NCI-H1417 (cell line): ENCODE measurements at places on chromosomes 2 and 18.

DNA sequence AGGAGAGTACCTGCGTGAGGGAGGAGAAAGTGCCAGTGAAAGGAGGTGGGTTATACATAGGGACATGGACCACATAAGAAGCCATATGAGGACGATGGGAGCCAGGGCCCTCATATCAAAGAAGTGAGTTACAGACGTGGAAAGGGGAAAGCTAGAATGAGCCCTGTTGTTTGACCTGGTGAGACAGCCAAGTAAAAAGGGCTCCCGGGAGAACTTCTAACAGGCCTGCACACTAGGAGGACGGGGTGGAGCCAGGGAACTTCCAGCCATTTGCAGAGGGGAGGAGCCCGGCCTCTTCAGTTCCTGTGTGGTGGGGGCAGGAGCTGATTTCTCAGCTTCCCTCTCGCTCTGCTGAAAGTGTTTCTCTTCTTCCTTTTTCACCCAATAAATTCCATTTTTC, 84.1 kb upstream of the SLC66A3 start:
- no peak for DNase-seq

GRCh38 chr2:42026272-42026671, 21.5 kb upstream of the PKDCC start:
- DNase-seq, result no peak

DNA sequence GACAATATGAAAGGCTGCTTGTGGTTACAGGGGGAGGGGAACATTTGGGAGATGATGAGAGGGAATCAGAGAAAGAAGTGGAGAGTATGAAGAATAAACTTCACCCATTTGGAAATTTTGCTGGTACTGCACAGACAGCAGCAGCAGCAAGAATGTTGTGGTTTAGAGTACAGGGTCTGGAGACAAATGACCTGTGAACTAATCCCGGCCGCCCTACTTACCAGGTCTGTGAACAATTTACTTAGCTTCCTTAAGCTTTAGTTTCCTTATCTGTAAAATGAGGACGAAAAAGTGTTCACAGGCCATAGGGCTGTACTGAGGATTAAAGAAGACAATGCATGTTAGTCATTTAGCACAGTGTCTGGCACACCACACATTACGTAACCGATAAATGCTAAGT, 685.4 kb upstream of the CELF4 start:
- DNase-seq, result no peak

DNA sequence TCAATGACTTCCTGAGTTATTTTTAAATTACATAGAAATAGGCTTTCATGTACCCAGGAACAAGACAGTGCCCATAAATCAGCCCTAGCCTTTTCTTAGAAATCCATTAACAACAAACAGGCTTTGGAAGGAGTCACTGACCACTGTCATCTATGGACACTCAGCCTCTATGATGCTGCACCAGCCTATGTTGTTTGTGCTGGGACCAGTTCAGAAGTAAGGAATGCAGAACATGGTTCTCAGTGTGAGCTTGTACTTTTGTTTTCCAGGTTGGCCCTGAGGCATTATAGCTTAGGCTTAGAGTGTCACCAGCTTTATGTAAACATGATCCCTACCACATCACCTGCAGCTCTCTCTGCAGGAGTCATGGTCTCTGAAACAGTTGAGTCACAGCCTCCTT, 335.7 kb upstream of the CDH7 start:
- peak; percentile 66 for DNase-seq

DNA sequence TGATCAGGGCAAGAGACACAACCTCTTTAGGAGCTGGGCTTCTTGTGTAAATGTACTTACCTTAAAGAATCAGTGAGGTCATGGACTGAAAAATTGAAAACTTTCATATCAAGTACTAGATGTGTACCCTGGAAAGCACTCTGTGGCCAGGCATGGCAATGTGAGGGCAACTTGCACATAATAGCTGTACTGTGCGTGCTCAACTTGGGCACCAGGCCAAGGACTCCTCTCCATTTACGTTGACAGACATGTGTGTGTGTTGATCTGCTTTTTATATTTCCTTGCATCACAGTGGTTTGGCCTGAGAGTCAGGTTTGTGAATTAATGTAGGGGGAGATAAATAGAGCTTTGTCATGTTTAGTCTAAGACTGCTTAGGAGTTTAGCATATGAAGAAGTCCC, 669.5 kb upstream of the REG3G start:
- no peak for DNase-seq

DNA sequence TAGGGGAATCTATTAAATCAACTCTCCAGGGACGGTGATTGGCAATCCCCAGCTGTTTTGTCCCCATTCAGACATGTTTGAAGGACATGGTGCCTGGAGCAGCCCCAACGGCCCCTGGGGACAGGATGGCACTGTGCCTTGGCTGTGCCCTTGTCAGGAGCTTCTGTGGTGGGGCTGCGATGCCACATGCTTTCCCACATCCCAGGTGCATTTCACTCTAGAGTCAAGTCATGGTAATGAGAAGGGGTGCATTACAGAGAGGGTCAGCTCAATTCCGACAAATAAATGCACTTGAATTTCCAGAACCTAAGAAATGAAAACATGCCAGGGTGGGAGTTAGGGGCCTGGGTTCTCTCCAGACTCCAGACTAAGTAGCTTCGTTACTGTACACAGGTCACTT, 289.4 kb upstream of the PXDN start:
- no peak for DNase-seq

GRCh38 chr2:114160263-114160981, 270.5 kb downstream of the ACTR3 start:
- DNase-seq, result no peak

DNA sequence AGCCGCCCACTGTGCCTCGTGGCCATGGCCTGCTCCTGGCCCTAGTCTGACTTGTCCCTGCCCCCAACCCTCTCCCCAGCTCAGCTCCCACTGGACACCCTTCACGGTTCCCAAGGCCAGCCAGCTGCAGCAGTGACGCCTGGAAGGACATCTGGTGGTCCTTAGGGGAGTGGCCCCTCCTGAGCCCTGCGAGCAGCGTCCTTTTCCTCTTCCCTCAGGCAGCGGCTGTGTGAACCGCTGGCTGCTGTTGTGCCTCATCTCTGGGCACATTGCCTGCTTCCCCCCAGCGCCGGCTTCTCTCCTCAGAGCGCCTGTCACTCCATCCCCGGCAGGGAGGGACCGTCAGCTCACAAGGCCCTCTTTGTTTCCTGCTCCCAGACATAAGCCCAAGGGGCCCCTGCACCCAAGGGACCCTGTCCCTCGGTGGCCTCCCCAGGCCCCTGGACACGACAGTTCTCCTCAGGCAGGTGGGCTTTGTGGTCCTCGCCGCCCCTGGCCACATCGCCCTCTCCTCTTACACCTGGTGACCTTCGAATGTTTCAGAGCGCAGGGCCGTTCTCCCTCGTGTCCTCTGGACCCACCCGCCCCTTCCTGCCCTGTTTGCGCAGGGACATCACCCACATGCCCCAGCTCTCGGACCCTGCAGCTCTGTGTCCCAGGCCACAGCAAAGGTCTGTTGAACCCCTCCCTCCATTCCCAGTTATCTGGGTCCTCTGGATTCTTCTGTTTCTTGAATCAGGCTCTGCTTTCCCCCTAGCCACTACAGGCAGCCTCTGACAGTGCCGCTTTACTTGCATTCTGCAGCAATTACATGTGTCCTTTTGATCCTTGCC, 35.8 kb downstream of the ANO7 start:
- DNase-seq, result no peak

DNA sequence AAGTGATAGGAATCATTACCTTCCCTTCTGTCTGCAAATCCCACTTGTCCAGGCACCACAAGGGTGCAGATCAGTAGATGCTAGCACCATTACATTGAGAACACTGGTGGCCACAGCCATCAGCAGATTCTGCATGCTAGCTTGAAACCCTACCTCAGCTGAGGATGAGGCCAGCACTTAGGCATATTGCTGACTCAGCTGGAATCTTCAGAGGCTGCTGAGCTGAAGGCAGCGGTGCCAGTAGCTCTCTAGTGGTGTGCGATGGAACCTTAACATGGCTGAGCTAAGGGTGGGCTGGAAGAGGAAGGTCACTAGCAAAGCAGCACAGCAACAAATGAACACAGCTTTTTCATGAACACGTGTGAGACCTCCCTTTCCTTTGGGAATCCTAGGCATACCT, 19.0 kb upstream of the CPO start:
- DNase-seq, result no peak
